ENCODE measurements at places on chromosomes 13 and 19.
A peak's percentile ranks its signal among the peaks of the same experiment; 100 is the strongest.

- no peak for DNase-seq
Observed at GRCh38 chr19:1467490-1468273, 11.3 kb downstream of the C19orf25 start.

GRCh38 chr19:13849991-13850909, 26.7 kb upstream of the NANOS3 start:
- DNase-seq: peak; percentile 83

GRCh38 chr13:24748061-24748400, 15.9 kb upstream of the RNF17 start:
- DNase-seq: no peak

- no peak for DNase-seq
Observed at GRCh38 chr13:20303636-20304035, 71.5 kb upstream of the GJB6 start.

DNA sequence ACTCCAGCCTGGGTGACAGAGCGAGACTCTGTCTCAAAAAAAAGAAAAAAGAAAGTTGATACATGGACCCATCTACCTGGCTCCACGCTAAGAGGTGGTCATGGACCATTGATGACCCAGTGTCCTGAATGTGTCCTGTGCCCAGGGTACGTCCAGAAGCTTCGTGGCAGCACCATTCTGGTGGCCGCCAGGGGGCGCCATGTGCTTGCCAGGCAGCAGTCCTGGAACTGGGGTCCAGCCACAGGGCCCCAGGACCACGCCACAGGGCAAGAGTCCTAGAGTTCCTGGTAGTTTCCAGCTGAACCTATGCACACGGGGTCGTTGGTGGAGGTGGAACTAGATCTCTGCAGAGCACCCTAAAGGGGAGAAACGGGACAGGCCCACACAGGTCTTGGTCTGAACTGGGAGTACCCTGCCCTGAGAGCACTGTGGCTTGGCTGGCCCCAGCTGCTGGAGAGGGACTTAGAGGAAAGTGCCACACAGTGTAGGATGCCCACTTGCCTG, 19.9 kb upstream of the FBXO27 start:
- DNase-seq: peak; percentile 75

DNA sequence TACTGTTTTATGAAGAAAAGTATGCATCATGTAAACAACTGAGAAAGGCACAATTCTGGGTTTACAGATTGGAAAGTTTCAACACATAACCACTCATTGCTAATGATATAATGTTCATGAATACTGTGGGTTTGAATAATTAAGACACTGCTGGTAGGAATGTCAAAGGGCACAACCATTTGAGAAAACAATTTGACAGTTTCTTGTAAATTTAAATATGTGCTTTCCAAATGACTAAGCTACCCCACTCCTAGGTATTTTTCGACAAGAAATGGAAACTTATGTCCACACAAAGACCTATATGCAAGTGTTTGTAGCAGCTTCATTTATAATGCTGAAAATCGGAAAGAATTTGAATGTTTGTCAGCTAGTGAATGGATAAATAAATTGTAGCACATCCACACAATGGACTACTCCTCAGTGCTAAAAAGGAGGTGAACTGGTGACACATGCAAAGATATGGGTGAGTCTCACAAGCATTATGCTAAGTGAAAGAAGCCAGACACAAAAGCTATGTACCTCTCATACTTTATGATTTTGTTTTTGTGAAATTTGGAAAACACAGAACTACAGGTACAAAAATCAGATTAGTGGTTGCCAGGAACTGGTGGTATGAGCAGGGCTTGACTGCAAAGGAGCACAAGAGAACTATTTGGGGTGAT, 44.8 kb upstream of the FLT1 start:
- no peak for DNase-seq

DNA sequence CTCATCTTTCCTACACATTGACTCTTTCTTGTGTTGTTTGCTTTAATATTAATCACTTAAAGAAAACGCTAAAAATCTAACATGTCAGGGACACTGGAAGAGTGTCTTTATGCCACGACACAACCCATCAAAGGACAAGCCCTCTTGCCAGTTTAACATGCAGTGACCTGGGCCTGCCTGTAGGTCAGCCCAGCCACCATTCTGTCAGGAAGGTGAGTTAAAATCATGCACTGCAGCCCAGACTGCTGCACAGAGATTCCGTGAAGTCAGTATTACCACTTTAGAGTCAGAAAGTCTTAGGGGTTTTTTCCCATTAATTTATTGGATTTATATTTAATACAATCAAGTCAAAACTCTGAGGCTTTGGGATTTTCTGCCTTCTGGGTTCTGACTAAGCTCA, 58.0 kb downstream of the TNFRSF19 start:
- no peak for DNase-seq

- DNase-seq: no peak
Observed at GRCh38 chr19:9862938-9863337, 27.8 kb downstream of the PIN1 start.

- no peak for DNase-seq
Observed at GRCh38 chr13:33183431-33184111, 102.0 kb downstream of the STARD13 start.

- DNase-seq: no peak
Observed at GRCh38 chr13:87923753-87924152, 252.6 kb downstream of the SLITRK5 start.

DNA sequence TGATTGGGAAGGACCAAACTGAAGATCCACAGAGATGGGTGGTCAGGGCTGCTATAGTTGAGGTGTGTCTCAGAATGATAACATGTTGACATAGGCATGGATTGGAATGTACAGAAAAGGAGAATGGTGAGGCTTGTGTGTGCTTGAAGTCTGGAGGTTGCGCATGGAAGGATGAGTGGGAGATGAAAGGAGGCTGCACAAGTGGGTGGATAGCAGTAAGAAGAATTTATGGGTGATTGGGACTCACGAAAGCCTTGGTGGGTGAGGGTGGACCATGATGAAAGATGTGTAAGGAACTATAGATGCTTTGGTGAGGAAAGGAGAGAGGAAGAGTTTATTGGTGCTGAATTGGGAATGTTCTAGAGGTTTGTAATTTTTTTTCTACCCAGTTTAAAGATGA, 1287.7 kb downstream of the UQCRFS1 start:
- DNase-seq: no peak

- no peak for DNase-seq
Observed at GRCh38 chr13:29857085-29857484, 6.7 kb upstream of the UBL3 start.

DNA sequence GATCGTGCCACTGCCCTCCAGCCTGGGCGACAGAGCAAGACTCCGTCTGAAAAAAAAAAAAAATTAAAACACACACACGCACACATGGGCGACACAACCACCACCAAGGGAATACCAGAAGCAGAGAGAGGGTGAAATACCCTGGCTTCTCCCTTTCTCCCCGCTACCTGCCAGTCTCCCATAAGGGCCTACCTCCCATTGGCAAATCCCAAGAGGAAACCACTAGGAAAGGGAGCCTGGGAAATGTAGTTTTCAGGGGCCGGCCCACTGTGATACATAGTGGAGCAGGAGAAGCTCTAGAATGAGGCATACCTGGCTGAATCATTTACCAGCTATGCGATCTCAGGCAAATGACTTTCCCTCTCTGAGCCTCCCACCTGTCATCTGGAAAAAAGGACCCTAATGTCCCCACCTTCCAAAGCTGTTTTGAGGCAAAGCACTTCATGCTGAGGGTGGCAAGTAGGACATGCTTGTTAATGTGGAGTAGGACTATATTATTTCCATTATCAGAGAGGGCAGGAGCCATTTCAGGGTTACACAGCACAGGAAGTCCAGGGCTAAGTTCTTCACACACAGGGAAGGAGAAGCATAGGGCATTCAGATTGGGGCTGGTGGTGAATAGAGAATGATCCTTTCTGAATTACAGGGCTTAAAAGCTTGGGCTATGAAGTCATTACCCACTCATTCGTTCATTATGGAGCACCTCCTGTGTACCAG, 14.3 kb upstream of the HNRNPUL1 start:
- DNase-seq: no peak

DNA sequence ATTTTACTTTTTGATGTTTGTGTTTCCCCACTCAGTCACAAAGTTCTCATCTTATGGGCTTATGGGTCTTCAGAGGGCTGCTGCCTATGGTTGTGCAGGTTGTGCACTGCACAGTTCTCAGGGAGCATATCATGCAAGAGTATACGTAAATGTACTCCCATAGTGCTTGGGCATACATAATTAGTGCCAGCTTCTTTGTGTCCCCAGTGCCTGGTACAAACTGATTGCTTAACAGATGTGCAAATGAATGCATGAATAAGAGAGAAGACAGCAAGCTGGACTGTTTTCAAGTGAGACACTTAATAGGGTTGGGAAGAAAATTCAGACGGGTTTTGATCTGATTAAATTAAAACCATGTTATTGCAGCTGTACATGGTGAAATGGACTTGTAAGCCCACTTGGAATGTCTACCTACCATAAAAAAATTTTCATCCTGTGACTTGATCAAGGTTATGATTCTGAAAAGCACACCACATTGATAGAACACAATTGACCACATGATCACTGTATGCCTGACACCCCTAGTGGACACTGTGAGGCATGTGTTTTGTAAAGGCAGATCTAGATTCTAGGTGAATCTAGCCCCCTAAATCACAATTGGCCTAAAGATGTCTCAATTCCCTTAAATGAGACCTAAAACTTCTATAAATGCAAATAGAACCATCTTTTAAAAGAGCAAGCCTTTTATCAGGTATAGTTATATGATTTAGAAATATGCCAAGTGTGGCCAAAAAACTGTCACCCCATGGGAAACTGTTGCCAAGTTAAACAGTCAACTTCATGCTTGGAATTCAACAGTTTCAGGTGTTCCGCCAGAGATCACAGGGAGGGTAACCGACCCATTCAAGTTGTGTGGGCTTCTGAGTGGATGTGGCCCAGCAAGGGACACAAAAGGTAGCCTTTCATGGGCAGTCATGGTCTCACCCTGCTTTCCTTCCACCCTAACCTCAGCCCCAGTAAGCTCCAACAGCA, 27.9 kb downstream of the FAM124A start:
- peak; percentile 52 for DNase-seq

DNA sequence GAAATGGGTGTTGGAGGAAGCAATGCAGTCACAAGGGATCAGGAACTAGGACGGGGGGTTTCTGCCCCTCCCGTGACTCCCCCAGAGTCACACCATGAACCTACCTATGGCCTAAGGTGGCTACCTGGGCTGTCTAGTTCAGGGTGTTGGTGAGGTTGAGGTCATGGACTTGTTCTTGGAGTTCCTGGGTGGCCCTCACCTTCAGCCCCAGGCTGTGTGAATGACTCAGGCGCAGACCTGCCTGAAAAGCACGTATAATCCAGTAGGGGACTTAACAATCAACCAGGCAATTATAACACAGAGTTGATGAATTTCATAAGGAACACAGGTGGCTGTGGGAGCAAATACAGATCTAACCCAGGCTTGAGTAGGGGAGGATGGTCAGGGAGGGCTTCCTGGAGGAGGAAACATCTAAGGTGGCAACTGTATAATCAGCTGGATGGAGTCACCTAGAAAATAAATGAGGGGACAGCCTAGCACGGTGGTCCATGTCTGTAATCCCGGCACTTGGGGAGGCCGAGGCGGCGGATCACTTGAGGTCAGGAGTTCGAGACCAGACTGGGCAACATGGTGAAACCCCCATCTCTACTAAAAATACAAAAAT, 25.6 kb upstream of the ADGRE1 start:
- no peak for DNase-seq

GRCh38 chr13:76684336-76684735, 201.9 kb downstream of the KCTD12 start:
- no peak for DNase-seq

GRCh38 chr19:49422407-49423070, 702 bp downstream of the PTH2 start:
- peak; percentile 89 for DNase-seq

DNA sequence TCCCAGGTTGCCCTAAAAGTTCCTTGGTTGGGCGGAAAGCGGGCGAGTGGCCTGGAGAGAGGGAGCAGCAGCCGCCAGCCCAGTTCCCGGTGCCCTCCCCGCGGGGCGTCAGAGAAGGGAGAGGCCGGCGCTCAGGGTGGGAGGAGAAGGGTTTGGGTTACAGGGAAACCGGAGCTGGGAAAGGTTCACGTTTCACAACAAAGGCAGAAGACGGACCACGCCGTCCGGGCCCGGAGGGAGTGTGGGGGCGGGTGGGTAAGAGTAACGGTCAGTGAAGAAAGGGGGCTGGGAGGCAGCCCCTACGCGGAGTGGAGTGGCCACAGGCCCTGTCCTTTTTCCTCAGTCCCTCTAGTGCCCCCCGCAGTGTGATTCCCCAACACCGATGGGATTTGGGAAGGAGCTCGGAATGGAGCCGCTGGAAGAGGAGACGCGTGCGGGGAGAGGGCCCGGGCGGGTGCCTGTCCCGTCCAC, 1.6 kb downstream of the SIX5 start:
- DNase-seq: peak; percentile 74

DNA sequence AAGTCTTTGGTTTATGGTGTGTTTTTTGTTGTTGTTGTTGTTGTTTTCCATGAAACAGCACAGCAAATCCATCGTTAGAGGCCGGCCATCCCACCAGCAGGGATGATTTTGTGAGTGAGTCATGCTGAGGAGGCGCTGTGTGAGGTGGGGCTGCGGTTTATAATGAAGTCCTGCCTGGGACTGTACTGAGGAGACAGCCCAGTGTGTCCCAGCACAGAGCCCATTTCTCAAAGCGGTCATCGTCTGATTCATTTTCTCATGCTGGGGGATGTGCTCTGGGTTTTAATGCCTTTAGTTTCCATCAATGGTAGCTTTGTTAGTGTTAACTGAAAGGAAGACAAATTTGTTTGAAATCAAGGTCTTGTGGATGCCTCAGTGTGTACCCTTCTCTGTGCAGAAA, 129.3 kb upstream of the SERP2 start:
- no peak for DNase-seq

DNA sequence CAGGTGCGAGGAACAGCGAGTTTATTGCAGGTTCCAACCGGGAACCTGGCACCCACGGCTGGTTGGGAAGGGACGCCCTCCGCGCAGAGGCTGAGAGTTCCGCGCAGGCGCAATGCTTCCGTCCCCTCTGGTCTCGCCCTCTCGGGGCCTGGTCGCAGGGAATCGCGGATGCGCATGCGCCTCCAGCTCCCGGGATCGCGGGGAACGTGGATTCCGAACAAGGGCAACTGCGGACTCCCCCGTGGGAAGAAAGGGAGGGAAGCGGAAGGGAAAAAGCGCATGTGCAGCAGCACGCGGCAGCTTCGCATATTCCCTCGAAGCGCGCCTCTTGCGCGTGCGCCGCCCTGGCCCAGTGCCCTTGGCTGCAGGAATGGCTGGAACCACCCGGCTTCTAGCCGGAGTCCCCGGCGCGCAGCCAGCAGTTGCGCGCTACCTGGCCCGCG, 1.1 kb downstream of the TSSK6 start:
- no peak for DNase-seq
